Osteoblast (primary cell): ENCODE measurements at places on chromosomes 13 and 19.

DNA sequence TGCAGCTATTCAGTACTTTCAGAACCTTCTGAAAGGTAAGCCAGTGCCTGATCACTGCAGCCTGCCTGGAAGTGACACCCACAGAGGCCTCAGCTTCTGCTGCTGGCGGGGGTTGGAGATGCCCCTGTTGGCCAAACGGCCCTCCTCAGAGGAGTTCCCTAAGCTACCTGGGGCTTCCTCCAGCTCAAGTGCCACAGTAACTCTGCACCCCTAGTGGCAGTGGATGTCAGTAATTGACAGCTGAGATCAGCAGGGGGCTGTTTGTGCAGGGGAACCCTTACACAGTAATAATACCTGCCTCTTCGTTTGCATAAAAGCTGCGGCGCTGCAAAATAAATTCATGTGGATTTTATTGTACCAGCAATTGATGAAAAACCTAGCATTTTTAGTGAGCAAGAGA is 28.9 kb downstream of the TDRD12 start:
- DNase-seq, result no peak

- DNase-seq, result no peak
Measured at GRCh38 chr13:21218351-21219035, 42.0 kb downstream of the MRPL57 start.

DNA sequence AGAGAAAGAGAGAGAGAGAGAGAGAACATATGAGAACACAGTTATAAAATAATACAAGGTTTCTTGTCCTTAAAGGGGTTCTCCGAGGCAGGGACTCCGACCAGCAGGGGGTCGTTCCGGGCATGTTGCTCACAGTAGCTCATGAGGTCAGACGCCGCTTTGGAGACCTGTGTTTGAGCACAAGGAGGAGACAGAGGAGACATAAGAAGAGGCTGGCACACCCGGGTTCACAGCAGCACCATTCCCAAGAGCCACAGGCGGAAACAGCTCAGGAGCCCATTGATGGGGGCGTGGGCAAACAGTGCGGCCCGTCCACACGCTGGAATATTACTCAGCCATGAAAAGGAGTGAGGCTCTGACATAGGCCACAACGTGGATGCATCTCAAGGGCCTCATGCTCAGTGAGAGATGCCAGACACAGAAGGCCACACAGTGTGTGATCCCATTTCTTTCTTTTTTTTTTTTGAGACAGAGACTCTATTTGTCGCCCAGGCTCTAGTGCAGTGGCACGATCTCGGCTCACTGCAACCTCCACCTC is 39.1 kb downstream of the GADD45B start:
- DNase-seq, result peak; percentile 86

DNA sequence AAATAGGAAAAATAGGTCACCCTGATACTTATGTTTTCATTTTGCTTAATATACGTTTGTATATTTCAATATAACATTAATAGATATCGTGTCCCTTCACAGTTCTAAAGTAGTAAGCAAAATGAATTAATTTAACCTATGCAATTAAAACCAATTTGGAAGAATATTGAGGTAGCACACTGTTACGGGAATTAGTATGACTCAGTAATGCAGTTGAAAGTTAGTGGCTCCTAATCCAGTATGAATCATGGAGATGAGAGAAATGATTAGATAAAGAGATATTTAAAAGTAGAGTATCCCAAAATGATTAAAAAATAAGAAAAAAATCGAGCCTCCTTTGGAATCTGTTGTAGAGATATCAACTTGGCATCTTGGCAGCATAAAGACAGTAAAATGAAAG is 177.0 kb upstream of the SLITRK6 start:
- no peak for DNase-seq
